ENCODE measurements at places on chromosomes 6 and 20. TPM values are rescaled to one million over a fixed set of nuclear protein-coding genes. Genes with fewer than 3 reads are reported as not detected.

Gene FAM217A
- under 0.01 TPM for total RNA-seq

Gene FAM184A
- 1.4 TPM for total RNA-seq

Gene APOM
- total RNA-seq: 6.1 TPM

GRCh38 chr6:146957181-146958093 lies 246.8 kb upstream of the STXBP5 start:
- no peak for DNase-seq

DNA sequence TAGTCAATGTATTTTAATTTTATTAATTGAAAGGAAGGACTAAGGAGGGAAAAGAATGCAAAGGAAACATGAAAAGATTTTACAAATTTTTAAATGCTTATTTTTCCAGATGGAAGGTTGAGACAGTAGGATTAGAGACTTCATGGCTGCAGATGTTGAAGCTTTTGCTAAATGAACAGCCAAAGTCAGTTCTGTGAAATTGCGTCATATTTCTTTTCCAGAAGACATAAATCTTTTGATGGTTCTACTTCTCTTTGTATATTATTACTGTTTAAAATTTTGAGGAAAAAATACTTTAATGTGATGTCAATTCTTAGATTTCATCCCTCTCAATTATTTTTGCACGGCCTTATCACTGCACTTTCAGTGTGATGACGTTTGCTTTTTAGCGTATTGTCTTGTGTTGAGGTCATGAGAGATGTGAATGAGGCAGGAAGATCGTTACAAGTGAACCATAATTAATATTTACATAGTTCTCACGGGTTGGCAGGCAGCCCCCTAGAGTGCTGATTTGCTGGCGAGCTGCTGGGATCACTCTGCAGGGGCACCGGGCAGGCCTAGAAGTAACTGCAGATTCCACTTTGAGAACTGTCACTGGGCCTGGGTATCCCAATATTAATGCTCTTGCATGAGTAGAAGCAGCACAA lies 158.1 kb downstream of the TBXT start:
- no peak for DNase-seq

GRCh38 chr6:147693181-147693580 lies 184.7 kb downstream of the SAMD5 start:
- no peak for DNase-seq

GRCh38 chr20:55353206-55353605 lies 652.1 kb downstream of the CBLN4 start:
- DNase-seq: no peak

Data from thymus (tissue), 14 donors.